ENCODE measurements at places on chromosomes 3 and 15. TPM values are rescaled to one million over a fixed set of nuclear protein-coding genes. Genes with fewer than 3 reads are reported as not detected.

DNA sequence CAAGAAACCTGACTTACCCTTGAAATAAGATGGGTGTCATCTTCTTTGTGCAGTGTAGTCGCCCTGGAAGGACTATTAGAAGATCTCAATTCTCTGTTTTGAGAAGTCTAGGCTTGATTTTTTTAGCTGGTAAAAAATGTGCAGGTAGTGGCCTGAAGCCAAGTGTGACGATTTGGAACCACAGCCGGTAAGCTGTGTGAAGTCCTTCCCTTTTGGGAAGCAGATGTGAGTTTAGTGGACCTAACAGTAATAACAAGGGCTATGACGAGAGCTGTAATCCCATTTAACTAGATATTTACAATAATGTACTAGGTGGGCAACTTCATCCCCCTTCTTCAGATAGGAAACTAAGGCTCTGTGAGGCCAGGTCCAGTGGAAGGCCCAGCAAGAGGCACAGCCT is 81.7 kb upstream of the MYZAP start:
- DNase-seq: no peak

DNA sequence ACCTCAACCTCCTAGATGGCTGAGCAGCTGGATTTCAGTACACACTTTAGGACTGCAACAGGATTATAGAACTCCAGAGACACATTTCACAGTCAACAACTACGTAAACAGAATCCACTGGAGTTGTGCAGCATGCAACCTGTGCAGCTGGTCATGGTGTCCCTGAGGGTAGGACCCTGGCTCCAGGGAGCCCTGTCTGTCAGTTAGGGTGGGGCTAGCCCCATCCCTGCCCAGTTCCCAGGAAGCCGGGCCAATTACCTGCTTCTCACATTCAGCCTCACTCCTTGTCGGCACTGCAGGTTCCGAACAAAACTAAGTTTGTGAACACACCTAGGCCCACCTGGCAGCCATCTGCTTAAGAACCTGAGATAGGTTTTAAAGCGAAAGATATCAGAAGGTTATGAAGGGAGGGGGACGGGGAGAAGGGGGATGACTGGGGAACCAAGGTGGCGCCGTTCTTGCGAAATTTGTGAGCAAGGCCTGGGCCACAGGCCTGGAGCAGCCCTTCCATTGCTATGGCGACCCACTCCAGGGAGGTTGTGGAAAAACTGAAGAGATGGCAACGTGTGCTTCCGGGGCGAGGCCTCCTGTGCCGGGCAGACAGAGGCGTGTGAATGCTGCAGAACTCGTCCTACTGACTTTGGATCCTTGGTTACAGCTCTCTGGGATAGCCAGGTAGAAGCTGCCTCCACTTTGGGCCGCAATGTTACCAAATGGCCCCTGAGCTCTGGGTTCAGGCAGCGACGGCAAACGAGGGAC is 25.3 kb downstream of the ACSBG1 start:
- no peak for DNase-seq

Gene ACKR2
- total RNA-seq: 10.4 TPM

- DNase-seq: no peak
These were observed 3.2 kb upstream of the FLNB start for GRCh38 chr3:58004973-58005372.

GRCh38 chr15:68414591-68414990 is 17.4 kb downstream of the ITGA11 start:
- no peak for DNase-seq

DNA sequence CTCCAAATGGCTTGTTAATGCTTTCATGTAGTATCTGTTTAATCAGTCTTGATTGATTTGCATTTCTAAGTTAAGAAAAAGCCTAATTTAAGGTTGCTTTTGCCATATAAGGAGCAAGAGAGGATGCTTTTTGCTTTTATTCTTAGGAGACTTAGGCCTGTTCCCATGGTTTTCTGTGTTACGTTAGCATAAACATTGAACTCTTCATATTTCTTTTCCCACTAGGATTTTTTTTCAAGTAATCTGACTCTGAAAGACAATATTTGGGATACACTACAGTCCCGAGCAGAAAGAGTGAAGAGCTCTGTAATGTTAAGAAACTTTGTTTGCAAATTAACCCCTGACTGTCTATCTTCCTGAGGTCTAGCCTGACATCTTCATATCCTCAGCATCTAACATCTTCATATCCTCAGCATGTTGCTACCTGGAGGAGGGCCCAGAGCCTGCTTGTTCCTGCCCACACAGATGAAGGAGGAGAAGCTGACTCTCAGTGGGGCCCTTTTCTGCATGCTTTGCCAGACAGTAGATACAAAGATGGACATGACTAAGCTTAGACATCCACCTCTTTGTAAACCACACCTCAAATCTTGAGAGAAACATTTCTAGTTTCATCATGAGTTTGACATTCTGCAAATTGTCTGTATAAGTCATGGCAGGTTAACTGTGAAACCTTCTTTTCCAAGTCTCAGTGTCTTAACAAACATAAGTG is 86.2 kb upstream of the COL6A5 start:
- no peak for DNase-seq

Gene AADACL2
- total RNA-seq: 0.28 TPM

Gene SCAPER
- 33.0 TPM for total RNA-seq

Gene ADAMTS9
- total RNA-seq: 20.5 TPM

DNA sequence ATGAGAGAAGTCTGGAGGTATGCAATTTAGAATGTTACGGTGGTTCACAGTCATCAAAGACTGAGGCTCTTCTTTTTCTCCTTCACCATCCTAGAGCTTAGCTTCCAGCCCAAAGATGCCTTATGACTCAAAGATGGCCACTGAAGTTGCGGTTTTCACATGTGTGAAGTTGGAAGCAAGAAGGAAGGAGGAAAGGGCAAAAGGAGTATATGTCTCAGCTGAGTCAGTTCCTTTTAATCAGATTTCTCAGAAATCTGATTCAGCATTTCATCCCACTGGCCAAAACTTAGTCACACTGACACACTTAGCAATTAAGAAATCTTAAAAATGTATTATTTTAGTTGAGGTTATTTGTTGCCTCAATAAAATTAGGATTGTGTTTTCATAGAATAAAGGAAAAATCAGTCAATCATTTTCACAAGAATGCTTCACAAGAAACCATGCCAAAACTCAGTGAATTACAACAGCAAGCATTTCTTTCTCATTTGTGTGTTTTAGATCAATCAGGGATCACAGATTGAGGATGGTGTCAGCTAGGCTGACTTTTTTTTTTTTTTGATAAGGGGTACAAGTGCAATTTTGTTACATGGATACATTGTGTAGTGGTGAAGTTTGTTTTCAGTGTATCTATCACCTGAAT is 211.1 kb upstream of the GADL1 start:
- DNase-seq: no peak

Gene ATP13A5
- total RNA-seq: 0.41 TPM

- no peak for DNase-seq
These were observed 23.8 kb downstream of the LRRC2 start for GRCh38 chr3:46542344-46542743.

Gene SAXO2
- 1.3 TPM for total RNA-seq

Gene ADGRG7
- total RNA-seq: 9.7 TPM

DNA sequence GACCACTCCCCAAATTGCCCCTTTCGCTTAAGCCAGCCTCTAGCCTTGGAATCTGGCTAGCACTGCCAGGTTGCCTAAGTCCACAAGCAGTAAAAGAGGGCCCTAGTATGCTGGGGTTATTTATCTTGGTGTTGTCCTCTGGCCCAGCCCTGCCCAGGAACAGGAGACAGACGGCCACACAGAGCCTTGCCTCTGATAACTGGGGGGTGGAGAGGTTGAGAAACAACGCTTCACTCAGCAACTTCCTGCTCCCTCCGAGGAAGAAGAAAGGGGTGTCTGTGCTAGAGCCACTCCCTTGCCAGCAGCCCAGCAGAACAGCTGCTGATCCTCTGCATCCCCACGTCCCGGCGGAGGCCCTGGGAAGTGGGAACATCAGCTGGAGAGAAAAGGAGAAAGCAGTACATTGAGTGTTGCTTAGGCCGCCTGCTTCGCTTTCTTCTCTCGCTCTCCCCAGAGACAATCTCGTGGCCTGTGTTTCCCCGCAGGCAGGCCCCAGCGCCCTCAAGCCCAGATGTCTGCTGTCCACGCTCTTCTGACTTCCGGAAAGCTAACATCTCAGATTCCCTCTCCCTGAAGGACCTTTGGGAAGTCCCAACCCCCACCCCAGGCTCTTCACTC is 22.6 kb upstream of the C3orf70 start:
- DNase-seq: peak; percentile 81

Gene PP2D1
- not detected for total RNA-seq

Gene PTH1R
- 1.9 TPM for total RNA-seq
